Right lobe of liver (tissue), 6 donors: ENCODE measurements at places on chromosomes 3 and 15. TPM values are rescaled to one million over a fixed set of nuclear protein-coding genes. Genes with fewer than 3 reads are reported as not detected.

KLHL40 gene
- not detected for total RNA-seq

AHSG gene
- total RNA-seq = 1,905 TPM

- no peak overlapping the region for H3K4me3 ChIP-seq
- H3K36me3 ChIP-seq = no peaks in the 10 kb centered on the region
Observed at GRCh38 chr3:71512000-71512399, 71.5 kb downstream of the FOXP1 start.

DNA sequence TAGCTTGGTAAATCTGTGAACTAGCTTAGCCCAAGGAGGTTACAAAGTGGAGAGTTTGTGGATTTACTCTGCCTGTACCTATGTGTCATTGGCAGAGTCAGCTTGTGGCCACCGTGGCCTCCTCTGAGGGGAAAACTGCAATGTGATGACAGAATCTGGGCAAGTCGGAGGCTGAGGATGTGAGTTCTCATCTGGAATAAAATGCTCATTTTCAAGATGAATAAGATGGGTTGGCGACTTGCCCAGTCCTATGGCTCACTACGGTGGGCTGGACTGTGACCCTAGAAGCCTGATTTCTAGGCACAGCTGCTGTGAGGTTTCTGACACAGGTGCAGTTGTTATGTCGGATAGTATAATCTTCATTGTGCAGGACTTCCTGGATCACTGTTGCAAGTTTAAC is 83.7 kb downstream of the ETV5 start:
- no peak overlapping the region for H3K27ac ChIP-seq
- DNase-seq = no peak
- H3K4me3 ChIP-seq = no peak overlapping the region
- H3K36me3 ChIP-seq = no peaks in the 10 kb centered on the region
- H3K4me1 ChIP-seq = no peaks in the 10 kb centered on the region
- H3K27me3 ChIP-seq = no peaks in the 10 kb centered on the region

- H3K4me1 ChIP-seq = no peaks in the 10 kb centered on the region
- H3K27ac ChIP-seq = no peak overlapping the region
- no peaks in the 10 kb centered on the region for H3K27me3 ChIP-seq
Observed at GRCh38 chr15:77004189-77004588, 9.3 kb downstream of the PSTPIP1 start.

DNA sequence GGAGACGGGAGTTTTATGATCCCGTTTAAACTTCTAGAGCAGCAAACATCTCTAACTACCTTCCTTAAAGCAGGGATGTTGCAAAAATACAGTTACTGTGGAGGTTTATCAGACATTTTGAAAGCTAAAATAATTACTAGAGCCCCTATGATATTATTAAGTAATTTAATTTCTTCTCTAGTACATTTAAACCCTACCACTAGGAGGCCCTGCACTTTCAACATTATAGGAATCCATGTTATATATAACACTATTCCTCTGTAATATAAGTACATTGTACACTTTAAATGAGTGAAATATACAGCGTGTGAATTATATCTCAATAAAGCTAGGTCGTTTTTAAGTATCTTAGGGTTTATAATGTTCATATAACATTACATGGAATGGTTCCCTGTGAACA is 11.5 kb downstream of the SETMAR start:
- DNase-seq = no peak
- no peaks in the 10 kb centered on the region for H3K4me1 ChIP-seq
- no peak overlapping the region for H3K27ac ChIP-seq
